Activated T-helper 1 cell treated with anti-CD3 and anti-CD28 coated beads, Interleukin-12 subunit alpha, Interleukin-12 subunit beta, Interleukin-2, Interleukin-4 antibody, amounts not matched to agents 30 ng/mL and 10 ng/mL and 1 ng/mL, durations not matched to agents 14 hours and 24 hours and 36 hours (primary cell): ENCODE measurements at places on chromosomes 12 and 14.

DNA sequence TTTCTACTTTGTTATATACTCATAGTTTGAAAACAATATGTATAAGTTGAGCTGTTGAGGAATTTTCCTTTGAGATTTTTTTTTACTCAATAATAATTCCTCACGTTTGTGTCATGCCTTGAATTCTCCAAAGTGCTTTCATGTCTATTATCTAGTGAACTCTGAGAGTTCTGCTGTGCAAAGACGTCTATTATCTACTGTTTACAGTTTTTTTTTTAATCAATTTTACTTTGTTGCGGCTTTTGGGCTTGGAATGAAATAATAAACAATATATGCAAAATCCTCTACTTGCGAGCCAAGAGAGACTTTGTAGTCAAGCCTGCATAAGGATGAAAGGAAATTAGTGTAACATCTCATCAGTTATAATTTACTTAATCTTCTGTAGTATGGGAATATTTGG lies 107.2 kb upstream of the FRMD6 start:
- DNase-seq: no peak

DNA sequence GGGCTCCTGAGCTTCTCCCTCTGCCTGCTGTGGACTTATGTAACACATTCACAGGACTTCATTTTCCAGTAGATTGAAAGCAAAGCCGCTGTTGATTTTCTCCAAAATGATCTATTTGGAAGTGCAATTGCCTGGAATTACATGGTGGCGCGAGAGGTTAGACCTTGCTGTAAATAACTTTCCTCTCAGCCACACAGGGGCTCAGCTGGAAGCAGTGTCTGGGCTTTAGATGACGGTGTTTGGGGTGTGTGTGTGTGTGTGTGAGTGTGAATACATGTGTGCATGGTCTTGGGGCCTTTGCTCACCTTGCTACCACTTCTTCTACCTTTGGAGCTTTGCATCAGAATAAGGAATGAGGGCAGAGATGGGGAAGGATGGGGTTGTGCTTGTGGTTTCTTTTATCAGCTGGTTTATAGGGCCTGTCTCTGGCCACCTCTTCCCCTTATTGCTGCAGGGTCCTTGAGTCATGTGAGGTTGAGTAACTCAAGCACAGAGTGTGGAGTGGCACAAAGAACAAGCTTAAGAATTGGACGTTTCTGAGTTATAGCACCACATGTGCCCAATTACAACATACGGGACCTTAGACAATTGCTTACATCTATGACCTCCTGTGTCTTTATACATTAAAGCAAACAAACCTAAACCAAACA lies 280.6 kb downstream of the NRXN3 start:
- DNase-seq: no peak

DNA sequence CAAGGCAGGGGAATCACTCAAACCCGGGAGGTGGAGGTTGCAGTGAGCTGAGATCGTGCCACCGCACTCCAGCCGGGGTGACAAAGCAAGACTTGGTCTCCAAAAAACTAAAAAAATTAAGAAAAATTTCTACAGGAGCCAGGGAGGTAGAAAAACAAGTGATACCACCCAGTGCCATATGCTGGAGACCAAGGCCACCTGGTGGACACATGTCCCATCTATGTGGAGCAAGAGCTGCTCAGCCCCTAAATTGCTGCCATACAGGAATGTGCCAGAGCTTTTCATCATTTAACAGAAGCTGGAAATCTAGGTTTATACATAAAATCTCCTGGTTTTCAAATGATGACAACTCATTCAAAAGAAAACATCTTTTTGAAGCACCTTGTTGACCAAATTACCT lies 61.4 kb upstream of the ELK3 start:
- no peak for DNase-seq

DNA sequence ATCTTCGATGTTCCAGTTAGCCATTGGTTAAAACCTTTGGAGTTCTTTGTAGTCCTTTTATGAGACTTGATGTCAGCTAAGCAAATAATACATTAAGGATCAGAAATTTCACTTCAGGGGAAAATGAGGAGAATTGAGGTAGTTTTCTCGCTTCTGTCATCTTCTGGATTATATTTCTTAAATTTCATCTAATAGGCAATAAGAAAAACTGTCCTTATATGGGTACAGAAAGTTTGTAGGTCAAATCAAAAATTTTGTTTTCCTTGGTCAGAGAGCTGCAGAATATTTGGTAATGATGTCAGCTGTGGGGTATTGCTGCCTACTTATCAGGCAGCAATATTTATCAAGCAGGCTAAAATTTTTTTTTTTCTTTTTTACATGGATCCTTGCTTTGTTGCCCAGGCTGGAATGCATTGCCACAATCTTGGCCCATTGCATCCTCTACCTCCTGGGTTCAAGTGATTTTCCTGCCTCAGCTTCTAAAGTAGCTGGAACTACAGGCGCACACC lies 37.1 kb downstream of the RIMKLB start:
- DNase-seq: no peak

GRCh38 chr12:16346958-16347357 lies 487 bp upstream of the MGST1 start:
- no peak for DNase-seq

- no peak for DNase-seq
Measured at GRCh38 chr12:125178222-125178621, 113.0 kb downstream of the AACS start.

DNA sequence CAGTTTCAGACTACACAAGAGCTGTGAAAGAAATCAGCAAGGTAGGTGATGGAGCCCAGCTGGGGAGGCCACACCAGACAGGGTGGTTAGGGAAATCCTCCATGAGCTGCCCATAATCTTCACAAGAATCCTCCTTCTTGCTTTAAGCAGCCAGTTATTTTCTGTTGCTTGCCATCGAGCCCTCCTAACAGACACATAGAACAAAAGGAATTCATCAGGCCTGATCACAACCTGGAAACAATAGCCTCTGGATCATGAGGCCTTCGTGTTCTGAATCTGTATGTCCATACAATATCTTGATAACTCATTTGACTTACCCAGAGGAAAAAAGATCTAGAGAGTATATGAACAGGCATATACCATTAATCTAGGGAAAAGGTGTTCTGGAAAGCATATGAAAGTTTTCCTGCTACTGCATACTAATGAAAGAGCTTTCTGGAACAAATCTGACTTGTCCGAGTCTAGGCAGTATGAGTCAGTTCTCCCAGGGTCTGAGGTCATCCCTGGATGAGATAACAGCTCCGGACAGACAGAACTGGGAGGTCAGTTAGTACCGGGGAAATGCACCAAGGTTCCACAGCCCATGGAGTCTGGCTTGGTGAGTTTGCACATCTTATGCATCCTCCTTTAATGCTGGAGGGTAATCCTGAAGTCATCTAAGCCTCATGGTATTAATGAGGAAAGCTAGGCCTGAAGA lies 52.8 kb upstream of the ELK3 start:
- no peak for DNase-seq

GRCh38 chr14:96802963-96803362 lies 5.8 kb downstream of the VRK1 start:
- no peak for DNase-seq

DNA sequence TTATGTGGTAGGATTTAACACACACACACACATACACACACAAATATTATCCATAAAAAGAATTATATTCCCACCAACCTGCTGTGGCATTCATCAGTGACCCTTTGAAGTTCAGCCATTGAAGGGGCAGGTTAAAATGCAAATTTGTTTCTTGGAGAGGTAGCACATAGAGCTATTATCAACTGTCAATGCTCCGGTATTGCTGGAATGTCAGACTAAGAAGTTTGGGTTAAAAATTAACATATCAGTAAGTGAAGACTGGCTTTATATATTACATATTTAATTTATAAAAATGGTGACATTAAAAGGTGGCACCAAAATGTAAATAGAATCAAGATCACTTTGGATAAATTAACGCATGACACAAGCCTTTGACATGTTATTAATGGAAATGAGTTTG lies 207.3 kb downstream of the DAD1 start:
- no peak for DNase-seq

GRCh38 chr12:31756977-31757420 lies 28.2 kb upstream of the AMN1 start:
- no peak for DNase-seq

DNA sequence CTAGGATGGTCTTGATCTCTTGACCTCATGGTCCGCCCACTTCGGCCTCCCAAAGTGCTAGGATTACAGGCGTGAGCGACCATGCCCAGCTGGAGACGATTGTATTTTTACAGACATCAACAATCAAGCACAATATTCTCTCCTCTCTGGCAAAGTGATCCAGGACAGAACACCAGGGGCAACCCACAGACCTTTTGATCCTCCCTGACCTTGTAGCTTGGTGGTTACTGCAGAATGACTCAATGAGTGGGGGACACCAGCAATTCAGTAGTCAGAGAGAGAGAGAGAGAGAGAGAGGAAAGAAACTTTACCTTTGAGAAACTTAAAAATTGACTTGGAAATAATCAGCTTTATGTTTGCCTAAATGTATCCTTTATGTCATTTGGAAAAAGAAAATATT lies 51.2 kb downstream of the DRAM1 start:
- no peak for DNase-seq

DNA sequence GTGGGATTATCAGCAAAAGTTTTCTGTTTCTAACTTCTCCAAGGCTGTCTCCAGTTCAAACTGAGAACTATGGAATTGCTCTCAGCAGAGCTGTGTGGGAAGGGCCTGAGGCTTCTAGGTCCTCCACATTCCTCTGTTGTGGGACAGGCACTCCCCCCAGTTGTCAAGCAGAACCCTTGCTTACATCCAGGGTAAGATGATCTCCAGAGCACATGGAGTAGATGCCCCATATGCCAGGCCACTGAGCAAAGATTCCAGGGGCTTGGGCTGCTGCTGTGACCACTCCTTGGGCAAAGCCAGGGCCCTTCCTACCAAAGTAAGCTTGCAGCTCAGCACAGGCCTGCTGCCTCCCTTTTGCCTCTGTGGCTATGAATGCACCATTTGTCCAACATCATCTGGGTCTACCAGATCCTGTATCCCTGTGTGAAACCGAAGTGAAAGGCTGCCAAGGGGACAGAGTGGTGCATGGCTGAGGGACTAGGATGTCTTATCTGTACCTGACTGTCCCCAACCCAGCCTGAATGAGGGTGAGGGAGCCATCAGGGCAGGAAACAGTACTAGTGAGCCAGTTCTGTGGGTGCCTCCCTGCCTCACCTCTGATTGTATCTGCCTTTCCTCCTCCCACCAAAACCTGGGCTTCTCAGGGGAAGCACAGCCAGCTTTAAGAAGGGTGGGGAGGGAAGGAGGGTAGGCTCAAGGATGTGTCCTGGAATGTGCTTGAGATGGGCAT lies 13.1 kb upstream of the ESPL1 start:
- no peak for DNase-seq

GRCh38 chr12:7293670-7294069 lies 10.2 kb upstream of the ACSM4 start:
- DNase-seq: no peak

GRCh38 chr14:35932136-35932535 lies 106.0 kb downstream of the BRMS1L start:
- no peak for DNase-seq

- no peak for DNase-seq
Measured at GRCh38 chr12:84375449-84376170, 537.0 kb downstream of the SLC6A15 start.

DNA sequence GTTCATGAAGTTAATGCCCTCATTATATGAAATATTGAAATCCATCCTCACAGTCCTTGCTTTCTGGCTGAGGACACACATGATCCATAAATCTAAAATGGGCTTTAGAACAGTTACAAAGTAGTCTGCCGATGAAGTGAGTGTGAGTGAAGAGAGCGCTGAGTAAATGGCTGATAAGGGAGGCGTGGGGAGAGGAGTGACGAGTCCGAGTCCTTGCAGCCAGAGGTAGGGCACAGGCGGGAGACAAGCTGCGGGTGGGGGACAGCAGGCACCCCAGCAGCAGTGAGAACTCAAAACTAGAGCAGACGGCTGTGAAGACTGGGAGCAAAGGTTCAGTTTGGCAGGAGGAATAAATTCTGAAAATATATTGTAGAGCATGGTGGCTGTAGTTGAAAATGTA lies 140.1 kb upstream of the ATP2B1 start:
- no peak for DNase-seq

- DNase-seq: no peak
Measured at GRCh38 chr14:94945615-94946014, 175.7 kb upstream of the GSC start.

- no peak for DNase-seq
Measured at GRCh38 chr12:24814379-24815113, 134.4 kb downstream of the BCAT1 start.
